Purkinje cell (primary cell): ENCODE measurements at places on chromosomes 12 and 14. TPM values are rescaled to one million over a fixed set of nuclear protein-coding genes. Genes with fewer than 3 reads are reported as not detected.

The CPM gene
- polyA plus RNA-seq = 0.19 TPM in 1 of 2 replicates, not detected in the other

The PMCH gene
- polyA plus RNA-seq = 0.38 and 2.1 TPM in 2 replicates

The NT5DC3 gene
- 2.4 and 2.9 TPM in 2 replicates for polyA plus RNA-seq

The STXBP6 gene
- polyA plus RNA-seq = 5.7 TPM in 1 of 2 replicates, not detected in the other

The HOXC12 gene
- polyA plus RNA-seq = not detected in 2 replicates

The SYT1 gene
- polyA plus RNA-seq = 20.2 and 227 TPM in 2 replicates

The ST8SIA1 gene
- 25.2 and 57.8 TPM in 2 replicates for polyA plus RNA-seq

The TSPAN8 gene
- 0.90 and 6.8 TPM in 2 replicates for polyA plus RNA-seq

The SLC6A13 gene
- 3.5 and 6.5 TPM in 2 replicates for polyA plus RNA-seq

The RBP5 gene
- 1.4 TPM in 1 of 2 replicates, not detected in the other for polyA plus RNA-seq

The ZDHHC22 gene
- 0.71 and 3.5 TPM in 2 replicates for polyA plus RNA-seq

The KRT73 gene
- polyA plus RNA-seq = not detected in 2 replicates

The NELL2 gene
- polyA plus RNA-seq = 223 and 250 TPM in 2 replicates

The DDN gene
- 0.10 and 1.3 TPM in 2 replicates for polyA plus RNA-seq

The PPM1A gene
- polyA plus RNA-seq = 54.7 and 84.6 TPM in 2 replicates

The DHRS4 gene
- 0.77 and 2.8 TPM in 2 replicates for polyA plus RNA-seq

The TOMM20L gene
- not detected in 2 replicates for polyA plus RNA-seq

The KIF21A gene
- 305 and 314 TPM in 2 replicates for polyA plus RNA-seq

The ATL1 gene
- polyA plus RNA-seq = 204 and 300 TPM in 2 replicates

The CMKLR1 gene
- not detected in 2 replicates for polyA plus RNA-seq

The FBLN5 gene
- polyA plus RNA-seq = 4.5 and 17.8 TPM in 2 replicates
